Amygdala (tissue), 56 donors: ENCODE measurements at places on chromosomes 12 and 14.

DNA sequence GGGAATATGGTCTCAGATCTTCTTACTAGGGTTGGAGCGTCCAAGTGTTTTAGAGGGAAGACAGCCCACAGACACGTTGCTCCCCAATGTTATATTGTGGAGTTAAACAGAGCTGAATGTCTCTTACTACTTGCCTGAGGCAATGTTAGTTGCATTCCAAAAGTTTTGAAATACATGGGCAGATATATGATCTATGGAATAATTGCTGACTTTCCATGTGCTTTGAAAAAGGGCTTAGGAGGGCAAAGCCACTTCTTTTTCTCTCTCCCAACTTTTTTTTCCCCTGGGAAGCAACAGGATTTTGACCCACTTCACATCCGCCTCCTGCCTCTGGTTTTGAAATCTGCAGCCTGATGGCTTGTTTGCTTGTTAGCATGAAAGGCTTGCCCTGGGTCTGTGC, 33.7 kb upstream of the PAX9 start:
- DNase-seq: no peak

DNA sequence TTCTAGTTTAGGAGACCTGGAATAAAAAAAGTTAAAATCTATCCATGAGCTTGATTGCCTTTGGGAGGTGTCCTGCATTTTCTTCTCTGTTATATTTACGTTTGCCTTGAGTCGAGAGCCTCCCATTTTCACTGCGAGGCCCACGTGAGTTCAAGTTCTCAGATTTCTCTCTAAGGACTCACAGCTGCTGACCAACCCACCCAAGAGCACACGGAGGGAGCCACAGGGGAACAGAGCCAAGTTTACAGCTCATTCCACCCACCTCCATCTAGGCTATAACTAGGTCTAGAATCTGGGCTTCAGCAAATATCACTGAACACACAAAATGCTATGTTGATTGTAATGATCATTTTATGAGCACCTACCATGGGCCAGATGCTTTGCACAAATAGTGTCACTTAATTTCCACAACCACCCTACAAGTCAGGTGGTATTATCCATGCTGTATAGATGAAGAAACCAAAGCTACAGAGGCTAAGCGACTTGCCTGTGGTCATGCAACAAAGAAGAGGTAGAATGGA, 16.7 kb downstream of the ALDH1L2 start:
- no peak for DNase-seq

DNA sequence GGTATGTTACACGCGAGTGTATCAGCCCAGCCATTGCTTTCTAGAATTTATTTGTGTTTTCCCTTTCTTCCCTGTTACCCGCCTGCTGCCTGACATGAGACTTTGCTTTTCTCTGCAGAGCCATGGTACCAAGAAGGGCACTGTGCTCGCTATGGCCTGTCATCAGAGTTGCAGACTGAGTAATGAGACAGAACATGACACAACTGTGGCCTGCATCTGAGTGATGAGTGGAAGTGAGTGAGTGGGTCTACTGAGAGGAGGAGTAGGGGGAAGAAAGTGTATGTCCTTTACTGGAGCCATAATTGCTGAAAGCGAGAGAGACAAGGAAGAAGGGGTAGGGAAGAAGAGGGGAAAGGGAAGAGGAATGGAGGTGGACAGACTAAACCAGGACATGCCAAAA, 2.9 kb downstream of the RILPL1 start:
- no peak for DNase-seq

DNA sequence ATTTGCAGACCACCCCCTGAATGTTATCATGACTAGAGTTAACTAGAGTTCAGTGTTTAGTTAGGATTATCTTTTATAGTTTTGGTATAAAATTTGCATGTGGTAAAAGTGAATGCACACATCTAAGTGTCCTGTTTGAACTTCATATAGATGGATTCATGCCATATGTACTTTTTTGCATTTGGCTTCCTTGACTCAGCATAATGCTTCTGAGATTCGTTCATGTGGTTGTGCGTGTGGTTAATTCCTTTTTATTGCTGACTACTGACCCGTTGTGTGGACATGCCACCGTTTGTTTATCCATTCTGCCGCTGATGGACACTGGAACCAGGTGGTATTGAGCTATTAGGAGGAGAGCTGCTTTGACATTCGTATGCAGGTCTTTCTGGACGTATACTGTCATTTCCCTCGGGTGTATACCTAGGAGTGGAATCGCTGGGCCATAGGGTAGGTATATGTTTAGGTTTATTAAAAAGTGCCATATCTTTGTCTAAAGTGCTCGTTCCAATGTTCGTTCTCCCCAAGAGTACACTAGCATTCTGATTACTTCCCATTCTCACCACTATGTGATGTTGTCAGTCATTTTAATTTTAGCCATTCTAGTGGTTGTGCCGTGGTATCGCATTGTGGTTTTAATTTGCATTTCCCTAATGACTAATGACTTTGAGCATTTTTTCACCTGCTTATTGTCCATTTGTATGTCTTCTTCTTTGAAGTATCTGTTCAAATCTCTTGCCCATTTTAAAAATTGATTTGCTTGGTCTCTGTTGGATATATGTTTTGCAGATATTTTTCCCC, 37.7 kb downstream of the RIN3 start:
- DNase-seq: no peak

- no peak for DNase-seq
These were observed 1093.2 kb downstream of the TMEM121 start for GRCh38 chr14:106619606-106620005.

DNA sequence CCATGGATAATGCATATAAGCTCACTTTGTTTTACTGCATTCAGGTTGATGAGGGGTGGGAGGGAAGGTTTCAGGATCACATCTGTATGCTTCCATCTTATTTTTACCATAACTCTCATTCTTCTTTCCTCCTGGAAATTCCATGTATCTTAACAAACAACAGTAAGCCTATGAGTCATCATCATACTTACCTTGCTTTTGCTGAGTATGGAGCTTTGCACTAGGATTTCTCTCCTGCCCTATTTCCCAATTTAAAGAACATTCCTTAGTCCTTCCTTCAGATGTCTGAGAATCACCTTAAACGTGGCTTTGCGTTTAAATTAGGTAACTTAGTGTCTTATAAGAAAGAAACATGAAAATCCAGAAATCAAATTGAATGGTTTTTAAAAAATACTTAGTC, 1.6 kb upstream of the CLEC14A start:
- no peak for DNase-seq

- DNase-seq: no peak
These were observed 140.6 kb downstream of the ITPR2 start for GRCh38 chr12:26692407-26692806.

- DNase-seq: no peak
These were observed 991.9 kb downstream of the FLRT2 start for GRCh38 chr14:86521843-86522242.

DNA sequence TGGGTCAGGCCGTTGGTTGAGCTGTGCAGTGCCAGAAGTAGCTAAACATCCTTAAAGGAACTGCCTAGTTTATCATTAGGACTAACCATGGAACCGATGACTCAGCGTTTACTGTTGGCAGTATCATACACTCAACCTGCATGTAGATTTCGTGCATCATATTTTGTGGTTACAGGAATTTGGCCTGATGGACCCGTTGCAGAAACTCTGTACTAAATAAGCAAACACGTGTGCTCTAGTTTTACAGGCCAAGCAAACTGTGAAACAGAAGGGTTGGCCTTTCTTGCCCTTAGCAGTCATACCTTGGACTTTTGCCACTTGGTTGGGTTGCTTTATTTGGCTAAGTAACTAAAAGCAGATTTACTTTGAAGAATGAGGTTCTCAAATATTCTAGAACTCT, 35.6 kb downstream of the DGLUCY start:
- DNase-seq: no peak

- DNase-seq: no peak
These were observed 192.9 kb downstream of the PRKD1 start for GRCh38 chr14:29734732-29735131.

- no peak for DNase-seq
These were observed 101.4 kb downstream of the GPR65 start for GRCh38 chr14:88106377-88106776.

- no peak for DNase-seq
These were observed 15.7 kb upstream of the BMAL2 start for GRCh38 chr12:27316947-27317346.

- DNase-seq: no peak
These were observed 325.5 kb downstream of the DPF3 start for GRCh38 chr14:72568296-72568992.

- DNase-seq: no peak
These were observed 9.8 kb downstream of the DAD1 start for GRCh38 chr14:22579236-22579635.
